ENCODE measurements at places on chromosomes 3 and 15.

DNA sequence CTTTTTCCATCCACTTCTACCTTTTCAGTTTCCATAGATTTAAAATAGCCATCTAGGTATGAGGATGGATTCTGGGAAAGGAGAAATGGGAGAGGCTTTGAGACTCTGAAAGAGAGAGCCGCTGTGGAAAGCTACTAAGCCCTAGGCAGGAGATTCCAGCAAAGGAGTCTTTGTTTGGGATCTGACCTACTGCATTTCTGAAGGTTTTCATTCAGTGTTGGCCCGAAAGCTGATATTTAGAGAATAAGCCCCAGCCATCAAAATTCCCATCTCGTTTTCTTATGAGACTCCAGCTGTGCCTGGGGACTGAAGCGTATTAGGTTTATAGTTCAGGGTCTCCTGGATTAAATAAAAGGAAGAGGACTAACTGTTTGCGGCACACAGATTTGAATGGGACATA lies 19.5 kb downstream of the LIPH start:
- no peak for DNase-seq

DNA sequence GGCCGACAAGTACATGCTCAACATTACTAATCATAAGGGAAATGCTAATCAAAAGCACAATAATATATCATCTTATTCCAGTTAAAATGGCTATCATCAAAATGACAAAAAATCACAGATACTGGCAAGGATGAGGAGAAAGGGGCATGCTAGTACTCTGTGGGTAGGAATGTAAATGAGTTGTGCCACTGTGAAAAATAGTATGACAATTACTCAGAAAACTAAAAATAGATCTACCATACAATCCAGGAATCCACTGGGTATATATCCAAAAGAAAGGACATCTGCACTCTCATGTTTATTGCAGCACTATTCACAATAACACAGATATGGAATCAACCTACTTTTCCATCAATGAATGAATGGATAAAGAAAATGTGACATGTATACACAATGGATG lies 1256.5 kb downstream of the SI start:
- DNase-seq = no peak

GRCh38 chr3:186719945-186720739 lies 3.0 kb downstream of the KNG1 start:
- no peak for DNase-seq

DNA sequence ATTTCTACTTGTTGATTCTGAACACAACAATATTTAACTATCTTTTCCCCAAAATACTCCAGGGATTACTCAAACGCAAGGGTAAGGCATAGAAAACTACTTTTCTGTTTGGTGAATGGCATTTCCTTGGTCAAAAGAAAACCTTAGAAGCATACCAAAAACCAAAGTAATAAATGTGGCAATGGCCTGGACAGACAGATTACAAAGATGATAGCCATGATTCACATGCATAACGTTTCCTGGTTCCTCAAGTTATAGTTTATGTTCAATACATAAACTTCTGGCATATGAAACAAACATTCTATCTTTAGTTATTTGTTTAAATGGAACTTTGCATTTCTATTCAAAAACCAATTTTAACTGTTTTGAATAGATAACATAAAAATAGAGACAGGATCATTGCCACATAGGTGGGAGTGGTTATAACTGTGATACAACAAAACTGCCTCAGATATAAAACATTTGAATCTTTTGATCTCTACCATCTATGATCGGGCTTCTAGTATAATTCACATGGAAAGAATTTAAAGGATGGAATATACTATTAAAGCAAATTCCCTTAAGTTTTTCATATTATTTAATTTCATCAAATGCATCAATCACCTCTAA lies 32.1 kb downstream of the FOXP1 start:
- peak; percentile 27 for DNase-seq

- DNase-seq = no peak
Measured at GRCh38 chr3:100075851-100076730, 38.2 kb downstream of the FILIP1L start.

DNA sequence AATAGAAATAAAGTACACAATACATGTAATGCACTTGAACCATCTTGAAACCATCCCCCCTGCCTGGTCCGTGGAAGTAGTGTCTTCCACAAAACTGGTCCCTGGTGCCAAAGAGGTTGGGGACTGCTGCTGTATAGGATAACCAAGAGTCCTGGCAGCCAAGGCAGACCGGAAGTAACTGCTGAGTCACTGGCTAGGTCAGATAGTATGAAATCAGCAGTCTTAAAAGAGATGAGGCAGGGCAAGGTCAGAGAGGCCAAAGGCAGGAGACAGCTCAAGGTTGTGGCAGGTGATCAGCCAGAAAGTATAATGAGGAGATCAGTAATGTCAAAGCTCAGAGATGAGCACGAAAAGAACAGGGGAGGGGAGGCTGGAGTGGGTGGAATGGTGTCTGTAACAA lies 60.2 kb downstream of the MAP3K13 start:
- peak; percentile 23 for DNase-seq

- peak; percentile 84 for DNase-seq
Measured at GRCh38 chr3:122969585-122970469, 57.7 kb downstream of the SEMA5B start.

DNA sequence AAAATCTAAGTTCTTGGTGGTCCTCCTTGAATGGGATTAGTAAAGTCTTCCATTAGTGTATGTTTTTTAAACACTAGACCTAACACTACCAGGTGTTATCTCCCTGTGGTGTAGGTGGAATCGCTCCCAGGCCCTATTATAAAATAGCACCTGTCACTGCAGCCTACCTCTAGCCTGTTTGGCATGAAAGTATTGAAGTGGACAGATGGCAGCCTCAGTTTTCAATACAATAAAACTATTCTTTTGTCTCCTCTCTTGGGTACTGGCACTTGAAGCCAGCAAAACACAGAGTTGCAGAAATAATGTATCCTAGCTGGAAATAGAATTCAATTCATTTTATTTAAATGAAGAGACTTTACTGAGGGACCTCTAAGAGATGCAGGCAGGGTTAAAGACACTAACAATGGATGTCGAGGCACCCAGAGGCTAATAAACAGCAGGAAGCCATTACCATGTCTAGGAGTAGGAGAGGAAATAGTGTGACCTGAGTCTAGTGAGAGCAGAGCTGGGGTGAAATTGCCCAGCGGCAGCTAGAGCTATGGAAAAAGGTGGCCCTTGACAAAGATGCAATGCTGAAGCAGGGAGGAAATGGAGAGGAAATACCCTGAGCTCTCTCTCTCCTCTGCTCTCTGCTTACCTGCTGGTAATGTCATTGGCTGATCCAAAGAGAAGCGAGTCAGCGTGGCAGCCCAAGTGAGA lies 49.1 kb upstream of the TMEM158 start:
- DNase-seq = no peak

DNA sequence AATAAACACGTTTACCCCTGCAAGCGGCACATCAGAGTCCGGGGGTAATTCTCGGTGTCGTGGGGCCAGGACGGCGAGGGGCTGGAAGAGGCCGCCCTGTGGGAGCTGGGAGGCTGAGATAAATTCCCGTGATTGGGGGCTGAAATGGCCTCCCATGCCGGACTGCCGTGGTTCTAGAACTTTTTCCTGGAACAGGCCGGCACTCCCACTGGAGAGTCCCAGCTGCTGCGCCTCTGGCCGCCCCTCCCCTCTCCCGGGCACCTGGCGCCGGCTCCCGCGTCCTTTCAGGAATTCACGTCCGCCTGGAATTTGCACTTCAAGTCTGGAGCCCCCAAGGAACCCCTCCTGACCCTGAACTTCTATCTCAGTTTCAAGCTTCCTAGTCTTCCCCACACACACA lies 10.8 kb upstream of the LRRC2 start:
- no peak for DNase-seq

- no peak for DNase-seq
Measured at GRCh38 chr3:75396316-75396802, 267.8 kb upstream of the FRG2C start.

- DNase-seq = no peak
Measured at GRCh38 chr15:84987949-84988624, 6.4 kb downstream of the PDE8A start.

- no peak for DNase-seq
Measured at GRCh38 chr3:127440384-127440783, 150.1 kb downstream of the TPRA1 start.

DNA sequence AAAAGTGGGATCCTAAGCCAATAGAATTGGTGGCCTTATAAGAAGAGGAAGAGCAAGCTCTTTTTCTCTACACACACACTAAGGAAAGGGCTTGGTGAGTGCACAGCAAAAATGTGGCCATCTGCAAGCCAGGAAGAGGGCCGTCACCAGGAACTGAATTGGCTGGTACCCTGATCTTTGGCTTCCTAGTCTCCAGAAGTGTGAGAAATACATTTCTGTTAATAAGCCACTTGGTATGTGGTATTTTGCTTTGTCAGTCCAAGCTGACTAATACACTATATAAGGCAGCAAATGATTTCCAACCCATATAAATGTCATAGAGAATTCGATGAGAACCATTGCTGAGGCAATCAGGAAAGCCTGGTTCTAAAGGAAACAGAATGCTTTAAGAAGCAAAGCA lies 816.3 kb upstream of the SEMA6D start:
- DNase-seq = no peak

DNA sequence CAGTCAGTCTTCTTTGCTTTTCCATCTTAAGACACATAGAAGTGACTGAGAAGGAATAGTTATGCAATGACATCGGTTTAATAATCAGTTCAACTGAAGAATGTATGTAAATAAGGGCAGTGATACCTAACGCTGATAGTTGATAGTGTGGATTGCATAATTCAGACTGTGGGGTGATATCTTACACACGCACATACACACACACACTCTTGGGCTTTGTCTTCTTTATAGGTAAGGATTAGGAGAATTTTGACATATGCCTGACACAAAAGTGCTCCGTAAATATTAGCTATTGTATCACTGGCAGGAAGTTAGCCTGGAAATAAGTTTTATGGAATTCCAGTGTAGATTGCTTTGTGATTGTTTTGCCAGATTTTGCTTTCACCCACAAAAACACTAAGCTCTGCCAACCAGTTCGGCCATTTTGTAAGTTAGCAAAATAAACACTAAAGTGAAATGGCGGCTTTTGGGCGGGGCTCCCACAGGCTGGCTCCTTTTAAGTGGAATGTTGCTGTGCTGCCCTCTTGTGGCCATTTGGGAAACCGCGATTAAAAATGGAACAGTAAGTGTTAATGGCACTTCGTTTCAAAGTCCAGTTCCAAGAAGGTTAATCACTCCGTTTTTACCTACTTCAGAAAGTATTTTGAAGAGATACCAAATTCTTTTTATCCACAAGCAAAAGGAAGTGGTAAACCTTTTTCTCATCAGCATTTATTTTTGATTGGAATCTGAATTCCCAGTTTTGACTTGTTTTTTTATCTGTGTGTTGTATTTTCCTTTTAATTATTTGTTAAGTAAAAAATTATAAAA lies 17.7 kb downstream of the CHD2 start:
- DNase-seq = peak; percentile 97

DNA sequence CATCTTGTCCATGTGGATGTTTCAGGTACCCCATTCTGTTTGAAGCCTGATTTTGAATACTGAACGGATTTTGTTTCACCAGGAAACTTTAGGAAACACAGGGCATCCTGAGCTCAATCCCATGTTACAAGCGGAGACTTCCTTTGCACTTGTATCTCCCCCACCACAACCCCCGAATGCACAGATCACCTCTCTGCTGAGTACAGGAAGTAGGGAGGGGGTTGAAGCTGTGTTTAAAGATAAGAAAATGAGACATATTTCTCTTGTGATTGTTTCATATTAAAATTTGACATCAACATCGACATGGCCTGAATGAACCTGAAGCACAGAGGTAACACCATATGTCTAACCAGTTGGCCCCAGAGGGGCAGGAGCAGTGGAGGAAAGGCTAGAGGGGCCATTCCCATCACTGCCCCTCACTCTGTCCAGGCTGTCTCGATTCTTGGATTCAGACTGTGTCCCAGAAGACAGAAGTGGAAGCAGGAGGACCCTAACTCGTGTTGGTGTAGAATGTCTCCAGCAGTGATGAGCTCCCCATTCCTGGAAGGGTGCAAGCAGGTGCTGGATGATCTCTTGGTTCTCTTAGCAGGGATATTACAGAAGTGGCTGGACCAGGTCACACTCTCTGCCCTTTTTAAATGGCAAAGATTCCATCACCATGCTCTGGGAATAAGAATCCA lies 59.6 kb upstream of the IQSEC1 start:
- DNase-seq = no peak

GRCh38 chr15:26806151-26806550 lies 33.3 kb upstream of the GABRB3 start:
- DNase-seq = no peak

GRCh38 chr15:49406352-49407118 lies 16.5 kb upstream of the FGF7 start:
- no peak for DNase-seq

- no peak for DNase-seq
Measured at GRCh38 chr15:35186346-35186745, 101.3 kb upstream of the NANOGP8 start.

- DNase-seq = no peak
Measured at GRCh38 chr3:112508860-112509259, 9.6 kb upstream of the BTLA start.

DNA sequence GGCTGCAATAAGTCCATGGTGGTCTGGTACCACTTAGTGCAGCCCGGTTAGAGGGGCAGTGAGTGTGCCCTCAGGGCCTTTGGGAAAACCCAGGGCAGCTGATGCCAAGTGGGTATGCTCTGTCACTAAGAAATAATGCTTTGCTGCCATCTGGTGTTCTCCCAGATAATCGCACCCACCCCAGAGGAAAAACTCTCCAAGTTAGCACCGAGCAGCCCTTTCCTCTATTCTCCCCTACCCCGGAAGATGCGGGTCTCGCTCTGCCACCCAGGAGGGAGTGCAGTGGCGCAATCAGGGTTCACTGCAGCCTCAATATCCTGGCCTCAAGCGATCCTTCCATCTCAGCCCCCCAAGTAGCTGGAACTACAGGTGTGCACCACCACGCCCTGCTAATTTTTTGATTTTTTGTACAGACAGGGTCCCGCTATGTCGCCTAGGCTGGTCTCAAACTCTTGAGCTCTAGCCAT lies 21.3 kb upstream of the DAPK2 start:
- DNase-seq = peak; percentile 79

DNA sequence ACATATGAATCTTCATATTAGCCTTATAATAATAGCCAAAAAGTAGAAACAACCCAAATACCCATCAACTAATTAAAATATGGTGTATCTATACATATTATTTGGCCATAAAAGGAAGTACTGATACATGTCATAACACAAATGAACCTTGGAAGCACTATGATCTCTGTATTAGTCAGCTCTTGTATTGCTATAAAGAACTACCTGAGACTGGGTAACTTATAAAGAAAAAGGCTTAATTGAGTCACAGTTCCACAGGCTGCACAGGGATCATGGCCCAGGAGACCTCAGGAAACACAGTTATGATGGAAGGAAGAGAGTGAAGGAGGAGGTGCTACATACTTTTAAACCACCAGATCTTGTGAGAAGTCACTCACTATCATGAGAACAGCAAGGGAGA lies 16.0 kb upstream of the CCR2 start:
- DNase-seq = no peak

- no peak for DNase-seq
Measured at GRCh38 chr3:134344560-134344959, 29.7 kb downstream of the AMOTL2 start.

DNA sequence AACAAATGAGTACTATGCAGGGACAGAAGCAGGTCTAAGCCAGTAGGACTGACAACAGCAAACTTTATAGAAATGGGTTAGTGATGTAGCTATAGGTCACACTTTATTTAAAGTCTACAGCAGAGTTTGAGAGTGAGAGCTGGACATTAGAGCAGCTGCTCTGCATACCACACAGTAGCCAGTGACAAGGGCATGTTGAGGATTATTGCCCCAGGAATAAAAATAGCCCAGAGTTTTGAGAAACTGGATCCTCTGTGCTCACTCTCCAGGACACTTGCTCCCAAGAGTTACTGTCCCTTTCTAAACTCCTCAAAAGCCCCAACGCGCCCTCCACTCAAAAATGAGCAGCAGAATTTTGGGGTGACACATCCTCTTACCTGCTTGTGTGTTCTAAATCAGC lies 21.1 kb downstream of the LRTM1 start:
- DNase-seq = no peak
